ENCODE measurements at places on chromosomes 5 and 9.

- DNase-seq: no peak
These were observed 2.9 kb downstream of the EDIL3 start for GRCh38 chr5:84381502-84382362.

- no peak for DNase-seq
These were observed 96.7 kb downstream of the SNCAIP start for GRCh38 chr5:122408592-122409224.

DNA sequence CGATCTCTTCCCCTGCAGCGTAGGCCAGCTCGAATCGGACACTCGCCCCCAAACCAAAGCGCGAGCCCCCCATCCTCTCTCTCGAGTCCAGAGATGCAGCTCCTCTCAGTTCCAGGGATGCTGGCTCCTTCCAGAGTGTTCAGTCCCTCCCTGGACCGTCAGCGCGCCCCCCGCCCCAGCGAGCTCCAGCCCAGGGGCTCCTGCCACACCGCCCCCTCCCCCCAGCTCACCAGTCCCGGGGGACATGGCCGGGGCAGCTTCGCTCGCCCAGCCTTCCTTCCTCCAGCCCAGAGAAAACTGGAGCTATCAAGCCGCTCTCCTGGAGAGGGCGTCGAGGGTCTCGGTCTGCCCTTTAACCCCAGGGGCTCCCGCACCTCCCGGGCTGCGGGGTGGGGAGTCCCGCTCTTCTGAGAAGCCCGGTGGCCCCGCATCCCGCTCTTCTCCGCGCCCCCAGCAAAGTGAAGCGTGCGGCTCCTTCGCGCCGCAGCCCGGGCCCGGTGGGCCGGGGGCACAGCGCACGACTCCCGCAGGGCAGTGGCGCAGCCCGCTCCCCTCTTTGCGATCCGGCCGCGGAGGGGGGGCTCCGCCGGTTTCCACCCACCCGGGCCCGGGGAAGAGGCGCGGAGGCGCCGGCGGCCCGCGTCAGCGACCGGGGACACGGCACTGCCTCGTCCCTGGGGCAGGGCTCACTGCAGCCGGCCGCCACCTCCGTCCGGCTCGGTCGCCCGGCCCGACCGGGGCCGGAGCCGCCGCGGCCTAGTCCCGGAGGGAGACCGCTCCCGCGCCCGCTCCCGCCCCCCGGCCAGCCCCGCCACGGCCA lies 587 bp downstream of the MIER3 start:
- DNase-seq: peak; percentile 5

GRCh38 chr9:38029915-38030638 lies 39.0 kb downstream of the SHB start:
- DNase-seq: no peak

- DNase-seq: no peak
These were observed 114.4 kb downstream of the VPS13A start for GRCh38 chr9:77291714-77292113.
